ENCODE measurements at places on chromosomes 5 and 9.

DNA sequence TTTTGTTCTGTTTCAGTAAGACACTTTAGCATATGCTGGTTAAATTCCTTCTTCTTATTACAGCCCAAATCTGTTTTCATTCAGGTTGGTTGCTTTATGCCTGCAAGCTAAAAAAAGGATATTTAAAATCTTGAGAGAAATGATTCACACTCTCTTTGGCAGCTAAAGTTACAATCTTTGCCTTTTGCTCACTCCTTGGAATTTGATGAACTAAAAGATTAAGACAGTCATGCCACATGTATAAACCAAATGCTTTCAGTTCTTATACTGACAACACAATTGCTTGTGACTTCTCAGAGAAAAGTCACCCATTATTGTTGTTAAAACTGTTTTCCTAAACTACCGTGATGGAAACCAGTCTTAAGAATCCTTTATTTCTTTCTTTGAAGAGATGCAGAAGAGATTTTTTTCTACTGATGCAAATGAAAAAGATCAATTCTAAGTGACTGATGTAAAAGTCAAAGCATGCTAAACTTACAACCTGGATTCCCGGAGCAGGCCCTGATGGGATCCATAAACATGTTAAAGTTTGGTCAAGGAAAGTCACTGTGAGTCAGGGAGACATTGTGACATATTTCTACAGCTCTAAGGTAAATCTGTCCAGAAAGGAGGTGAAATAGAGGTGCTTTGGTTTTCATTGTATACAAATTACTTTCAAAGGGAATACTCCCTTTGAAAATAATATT lies 144.2 kb upstream of the CDH10 start:
- peak; percentile 74 for DNase-seq

DNA sequence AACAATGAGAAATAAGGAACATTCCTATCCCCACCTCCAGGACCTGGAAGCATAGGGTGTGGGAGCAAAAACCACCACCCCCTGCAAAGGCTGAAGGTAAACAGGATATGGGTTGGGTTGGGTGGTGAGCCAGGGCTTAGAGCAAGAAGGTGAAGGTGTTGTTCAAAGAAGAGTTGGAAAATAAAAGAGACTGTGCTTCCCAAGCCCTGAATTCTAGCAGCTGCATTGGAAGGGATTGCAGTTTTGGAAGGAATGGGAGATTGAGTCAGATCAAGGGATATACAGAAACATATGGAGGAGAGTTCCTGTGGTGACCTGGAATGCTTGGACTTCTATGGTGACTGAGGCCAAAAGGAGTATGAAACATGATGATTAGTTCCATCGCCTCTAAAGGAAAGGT lies 24.7 kb upstream of the MTAP start:
- peak; percentile 49 for DNase-seq

GRCh38 chr5:124104821-124105220 lies 592.8 kb downstream of the CSNK1G3 start:
- no peak for DNase-seq

- DNase-seq, result no peak
Measured at GRCh38 chr9:134391319-134392231, 65.3 kb downstream of the RXRA start.

Measured in BJ (cell line).